ENCODE measurements at places on chromosomes 5 and 9.

DNA sequence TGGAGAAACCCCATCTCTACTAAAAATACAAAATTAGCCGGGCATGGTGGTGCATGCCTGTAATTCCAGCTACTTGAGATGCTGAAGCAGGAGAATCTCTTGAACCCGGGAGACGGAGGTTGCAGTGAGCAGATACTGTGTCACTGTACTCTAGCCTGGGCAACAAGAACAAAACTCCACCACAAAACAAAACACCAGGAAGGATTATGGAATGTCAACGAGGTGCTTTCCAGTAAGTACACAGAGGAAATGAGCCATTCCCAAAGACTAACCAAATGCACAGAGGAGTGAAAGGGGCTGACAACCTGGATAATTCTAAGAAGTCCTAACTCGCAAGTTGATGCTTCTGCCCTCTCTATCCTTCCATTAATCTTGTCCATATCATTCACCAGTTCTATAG lies 126.1 kb upstream of the RETREG1 start:
- no peak for DNase-seq

GRCh38 chr5:174363934-174364333 lies 318.4 kb downstream of the NSG2 start:
- no peak for DNase-seq

- DNase-seq, result no peak
These were observed 261.0 kb downstream of the NSG2 start for GRCh38 chr5:174306345-174307030.

DNA sequence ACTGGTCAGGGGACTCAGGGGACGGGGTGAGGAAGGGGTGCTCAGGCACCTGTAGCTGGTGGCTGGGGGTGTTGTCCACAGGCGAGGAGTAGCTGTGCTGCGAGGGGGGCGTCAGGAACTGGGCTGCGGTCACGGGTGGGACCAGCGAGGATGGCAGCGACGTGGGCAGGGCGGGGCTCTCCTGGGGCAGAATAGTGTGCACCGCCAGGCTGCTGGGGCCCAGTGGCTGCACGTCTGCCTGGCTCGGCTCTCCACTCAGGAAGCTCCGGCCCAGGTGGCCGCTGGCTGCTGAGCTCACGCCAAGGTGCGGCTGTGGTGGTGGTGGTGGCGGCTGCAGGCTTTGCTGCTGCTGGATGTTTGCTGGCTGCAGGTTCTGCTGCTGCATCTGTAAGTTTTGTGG lies 13.3 kb upstream of the SEC16A start:
- DNase-seq, result no peak

GRCh38 chr5:72630081-72630480 lies 122.9 kb upstream of the ZNF366 start:
- DNase-seq, result peak; percentile 8

DNA sequence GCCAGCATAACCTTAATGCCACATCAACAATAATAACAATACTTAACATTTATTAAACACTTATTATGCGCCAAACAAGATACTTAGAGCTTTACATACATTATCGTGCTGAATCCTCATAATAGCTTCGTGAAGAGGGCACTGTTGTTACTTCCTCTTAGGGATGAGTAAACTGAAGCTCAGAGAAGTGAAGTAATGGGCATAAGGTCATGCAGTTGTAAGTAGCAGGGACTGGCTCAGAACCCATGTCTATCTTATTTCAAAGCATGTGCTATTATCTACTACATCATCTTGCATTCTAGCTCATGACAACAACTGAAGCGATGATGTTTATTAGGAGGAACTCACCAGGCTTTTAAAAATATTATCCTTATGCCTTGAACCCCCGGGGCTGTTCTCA lies 34.9 kb upstream of the PPP3R2 start:
- no peak for DNase-seq

DNA sequence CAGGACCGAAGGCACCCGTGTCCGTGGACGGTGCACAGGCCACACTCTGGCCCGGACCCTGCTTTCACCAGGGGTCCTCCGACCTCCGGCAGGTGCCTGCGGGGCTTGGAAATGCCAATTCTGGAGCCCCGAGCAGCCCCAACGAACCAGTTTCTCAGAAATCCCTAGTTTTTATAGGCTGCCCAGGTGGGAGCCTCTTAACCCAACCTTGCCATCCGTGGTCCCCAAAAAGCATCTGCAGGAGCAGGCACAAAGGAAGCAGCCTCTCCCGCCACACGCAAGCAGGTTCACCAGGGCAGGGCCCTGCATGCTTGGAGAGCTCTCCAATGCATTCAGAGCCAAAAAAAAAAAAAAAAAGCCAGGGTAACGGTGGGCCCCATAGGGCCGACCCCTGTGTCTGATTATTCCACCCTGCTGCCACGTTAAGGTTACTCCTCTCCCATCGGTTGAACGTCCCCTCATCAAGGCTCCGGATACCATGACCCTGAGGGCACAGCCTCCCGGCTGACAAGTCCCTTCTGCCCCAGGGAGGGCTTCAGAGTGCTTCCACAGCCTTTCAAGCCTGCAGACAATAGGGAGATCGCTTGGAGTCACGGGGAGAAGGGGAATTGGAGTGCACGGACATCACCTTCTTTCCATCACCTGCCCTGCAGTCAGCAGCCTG lies 796 bp upstream of the TPRN start:
- DNase-seq, result peak; percentile 41

- peak; percentile 62 for DNase-seq
These were observed 11.4 kb downstream of the YTHDC2 start for GRCh38 chr5:113524927-113525326.

- no peak for DNase-seq
These were observed 2.1 kb downstream of the NRARP start for GRCh38 chr9:137299938-137300337.

GRCh38 chr9:136342181-136343120 lies 15.1 kb downstream of the GPSM1 start:
- peak; percentile 88 for DNase-seq

DNA sequence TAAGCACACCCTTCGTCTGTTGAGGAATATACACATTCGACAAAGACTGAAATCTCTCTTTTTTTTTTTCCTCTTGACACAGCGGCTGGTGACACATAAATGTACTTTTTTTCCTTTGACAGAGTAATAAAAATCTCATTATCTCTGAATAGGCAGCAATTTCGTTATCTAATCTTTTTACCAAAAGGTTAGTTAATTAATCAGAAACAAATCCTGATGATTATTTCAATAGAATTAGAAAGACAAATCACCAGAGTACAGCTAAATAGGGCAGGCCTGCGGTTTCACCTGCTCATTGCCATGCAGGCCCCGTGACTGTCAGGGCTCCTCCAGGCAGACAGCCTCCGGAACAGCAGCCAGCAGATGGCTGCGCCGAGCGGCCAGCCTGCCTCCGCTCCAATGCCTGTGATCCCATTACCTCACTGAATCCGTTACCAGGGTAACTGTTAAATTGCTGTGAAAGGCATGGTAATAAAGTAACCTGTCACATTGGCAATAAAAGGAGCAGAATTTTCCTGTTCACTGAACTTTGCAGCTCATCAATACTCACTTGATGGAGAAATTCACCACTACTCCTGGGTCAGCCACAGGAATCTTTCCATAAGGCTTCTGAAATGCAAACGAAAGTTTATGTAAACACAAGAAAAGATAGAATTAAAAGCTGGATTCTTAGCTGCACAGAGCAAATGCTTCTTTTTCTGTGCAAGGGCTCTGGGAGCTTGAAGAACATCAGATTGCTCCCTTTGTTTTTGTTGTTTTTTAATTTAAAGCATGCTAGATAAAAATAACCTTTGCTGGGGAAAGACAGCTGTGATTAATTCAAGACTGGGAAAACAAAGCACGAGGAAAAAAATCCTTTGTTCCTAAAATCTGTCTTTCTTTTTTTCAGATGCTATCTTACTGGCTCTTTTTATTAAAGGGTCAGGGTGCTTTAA lies 666.4 kb upstream of the ZNF608 start:
- DNase-seq, result peak; percentile 83

GRCh38 chr5:180286-180918 lies 10.9 kb upstream of the LRRC14B start:
- no peak for DNase-seq

DNA sequence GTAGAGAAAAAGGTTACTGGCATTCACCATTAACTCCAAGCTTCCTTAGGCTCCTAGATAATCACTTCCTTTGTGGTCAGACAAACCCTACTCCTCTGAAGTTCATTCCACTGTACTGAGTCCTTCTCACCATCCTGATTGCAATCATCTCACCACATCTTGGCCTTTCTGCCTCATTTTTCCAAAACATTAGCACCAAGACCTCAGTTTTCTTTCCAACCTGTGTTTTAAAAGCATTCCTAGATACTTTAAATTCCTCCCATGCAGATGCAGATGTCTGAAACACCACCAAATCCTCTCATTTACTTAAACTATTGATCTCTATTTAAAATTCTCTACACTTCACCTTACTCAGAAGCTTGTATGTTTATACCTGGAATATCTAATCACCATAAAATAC lies 961.3 kb upstream of the CTNND2 start:
- no peak for DNase-seq

- no peak for DNase-seq
These were observed 27.5 kb downstream of the SLC6A3 start for GRCh38 chr5:1417586-1418225.

DNA sequence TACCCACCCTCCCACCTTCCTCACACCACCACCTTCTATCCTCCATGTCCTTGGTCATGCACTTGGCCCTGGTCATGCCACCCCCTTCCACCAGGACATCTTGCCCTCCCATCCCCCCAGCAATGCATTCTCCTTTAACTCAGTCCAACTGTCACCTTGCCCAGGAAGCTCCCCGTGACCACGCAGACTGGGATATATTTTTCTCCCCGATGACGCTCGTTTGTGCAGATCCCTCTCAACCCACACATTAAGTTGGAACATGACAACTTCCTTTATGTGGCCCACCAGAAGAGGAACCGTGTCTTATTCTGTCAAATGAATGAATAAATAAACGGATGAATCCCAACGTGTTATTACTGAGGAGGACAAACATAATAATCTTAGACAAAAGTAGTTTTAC lies 82.8 kb upstream of the TAS2R1 start:
- no peak for DNase-seq
